ENCODE measurements at places on chromosomes 6 and 20.
A peak's percentile ranks its signal among the peaks of the same experiment; 100 is the strongest.

DNA sequence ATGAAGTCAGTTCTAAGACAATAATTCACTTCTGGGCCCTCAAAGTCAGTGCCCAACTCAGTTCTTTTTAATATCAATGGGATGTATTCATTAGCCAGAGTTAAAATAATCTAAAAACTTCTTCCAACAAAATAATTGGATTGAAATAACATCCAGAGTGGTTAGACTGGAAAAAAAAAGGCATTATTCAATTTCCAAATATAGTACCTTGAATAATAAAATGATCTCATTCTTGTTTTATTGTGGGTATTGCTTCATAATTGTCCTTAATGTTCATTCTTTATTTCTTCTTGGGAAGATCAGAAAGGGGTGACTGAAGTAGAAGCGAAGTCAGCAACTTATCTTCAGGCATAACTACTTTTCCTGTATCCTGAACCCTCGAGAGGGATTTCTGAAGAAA, 85.1 kb upstream of the JARID2 start:
- peak; percentile 24 for DNase-seq

DNA sequence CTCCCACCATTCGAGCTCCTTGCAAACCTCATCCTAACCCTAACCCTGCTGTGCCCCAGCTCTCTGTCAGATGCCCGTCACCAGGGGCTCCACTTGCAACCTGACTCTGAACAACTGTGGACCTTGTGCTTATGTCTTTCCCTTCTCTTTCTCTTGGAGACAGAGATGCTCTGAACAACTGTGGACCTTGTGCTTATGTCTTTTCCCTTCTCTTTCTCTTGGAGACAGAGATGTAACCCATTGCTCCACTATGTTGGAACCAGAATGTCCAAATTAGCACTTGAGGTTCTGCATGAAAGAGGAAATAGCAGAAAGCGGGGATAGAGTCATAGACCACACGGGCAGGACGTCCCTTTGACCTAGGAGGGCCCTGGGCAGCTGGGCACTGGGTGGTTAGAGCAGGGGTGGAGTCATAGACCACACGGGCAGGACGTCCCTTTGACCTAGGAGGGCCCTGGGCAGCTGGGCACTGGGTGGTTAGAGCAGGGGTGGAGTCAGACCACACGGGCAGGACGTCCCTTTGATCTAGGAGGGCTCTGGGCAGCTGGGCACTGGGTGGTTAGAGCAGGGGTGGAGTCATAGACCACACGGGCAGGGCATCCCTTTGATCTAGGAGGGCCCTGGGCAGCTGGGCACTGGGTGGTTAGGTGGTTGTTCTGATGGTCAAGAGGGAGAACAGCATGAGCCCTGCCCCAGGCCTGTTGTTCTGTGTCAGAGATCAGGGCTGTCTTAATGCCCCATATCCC, 22.2 kb downstream of the PCMTD2 start:
- no peak for DNase-seq

DNA sequence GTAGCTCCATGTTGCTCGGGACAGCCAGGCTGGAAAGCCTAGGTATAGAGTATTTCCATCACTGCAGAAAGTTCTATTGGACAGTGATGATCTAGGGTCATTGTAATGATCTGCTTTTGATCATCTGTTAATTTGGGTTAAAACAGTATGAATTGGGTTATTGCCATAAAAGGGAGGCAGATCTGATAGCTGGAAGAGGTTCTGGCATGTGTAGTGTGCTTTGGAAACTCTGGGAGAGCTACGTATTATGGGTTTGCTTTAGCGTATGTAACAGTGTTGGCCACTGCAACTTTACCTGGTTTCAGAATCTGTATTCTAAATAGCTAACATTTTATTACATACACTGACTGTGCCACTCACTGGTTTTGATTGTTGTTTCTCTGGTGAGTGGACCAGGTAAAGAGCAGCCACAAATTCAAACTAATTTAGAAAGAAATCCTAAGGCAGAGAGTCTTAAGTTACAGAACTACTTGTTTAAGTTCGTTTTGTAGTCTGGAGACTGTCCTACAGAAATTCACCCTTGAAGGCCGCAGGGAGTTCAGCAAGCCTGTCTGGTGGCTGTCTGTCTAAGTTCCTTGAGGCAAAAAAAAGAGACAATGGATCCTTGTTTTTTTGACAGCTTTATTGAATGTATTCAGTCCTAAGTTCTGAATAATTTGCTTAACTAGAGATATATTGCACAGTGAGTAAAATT, 300.3 kb downstream of the PRL start:
- no peak for DNase-seq

DNA sequence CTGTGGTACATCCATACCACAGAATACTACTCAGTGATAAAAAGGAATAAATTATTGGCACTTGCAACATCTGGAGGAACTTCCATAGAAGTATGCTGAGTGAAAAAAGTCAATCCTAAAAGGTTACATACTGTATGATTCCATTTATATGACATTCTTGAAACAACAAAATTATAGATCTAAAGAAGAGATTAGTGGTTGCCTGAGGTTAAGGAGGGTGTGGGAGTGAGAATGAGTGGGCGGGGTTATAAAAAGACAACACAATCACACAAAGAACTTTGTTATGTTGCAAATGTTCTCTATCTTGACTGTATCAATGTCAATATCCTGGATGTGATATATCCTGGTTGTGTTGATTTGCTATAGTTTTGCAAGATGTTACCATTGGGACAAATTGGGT, 21.2 kb downstream of the SNRPB start:
- no peak for DNase-seq

GRCh38 chr6:159982731-159983506, 14.0 kb downstream of the IGF2R start:
- peak; percentile 57 for DNase-seq

All from EH (cell line).